Inflammatory macrophage treated with lipopolysaccharide for 4 hours (primary cell): ENCODE measurements at places on chromosomes 3 and 15.

DNA sequence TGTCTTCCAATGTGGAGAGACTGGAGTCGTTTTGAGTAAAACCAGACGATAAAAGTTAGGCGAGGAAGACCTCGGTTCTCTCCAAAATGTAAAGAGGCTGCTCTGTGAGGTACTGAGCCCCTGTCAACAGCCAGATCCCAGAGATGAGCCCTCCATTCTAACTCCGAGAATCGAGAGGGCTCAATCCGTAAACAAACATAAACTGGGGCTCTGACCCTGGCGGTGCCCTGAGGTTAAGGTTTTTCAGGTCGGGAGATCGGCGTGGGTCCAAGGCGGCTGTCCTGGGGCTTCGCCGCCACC, 417 bp downstream of the TBCCD1 start:
- DNase-seq = no peak

DNA sequence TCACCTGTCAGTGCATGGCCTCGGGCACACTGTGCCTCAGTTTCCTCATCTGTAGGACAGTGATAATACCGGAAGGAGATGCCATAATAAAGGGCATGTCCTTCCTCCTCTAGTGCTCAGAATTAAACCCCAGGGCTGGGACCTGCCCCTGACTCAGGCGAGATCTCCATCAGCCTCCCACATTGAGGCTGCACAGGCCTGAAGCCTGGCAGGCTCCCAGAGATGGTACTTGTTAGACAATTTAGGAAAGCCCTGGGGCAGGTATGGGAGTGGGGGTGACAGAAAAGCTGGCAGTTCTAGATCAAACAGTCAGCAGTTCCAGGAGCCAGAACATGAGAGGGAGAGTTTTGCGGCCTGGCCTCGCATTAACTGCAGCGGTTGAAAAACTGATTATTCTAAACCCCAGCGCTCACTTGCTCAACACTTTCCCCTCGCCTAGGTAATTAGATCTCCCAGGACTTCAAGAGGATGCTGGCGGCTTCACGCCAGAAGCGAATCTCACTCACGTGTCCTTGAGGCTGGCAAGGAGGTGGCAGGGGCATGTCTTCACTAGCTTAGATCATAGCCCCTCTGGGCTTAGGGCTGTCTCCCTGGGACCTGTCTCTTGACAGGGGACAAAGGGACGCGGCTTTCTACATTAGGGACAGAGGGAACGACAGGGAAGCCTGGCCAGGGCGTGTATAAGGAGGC, 73.1 kb downstream of the ATP2B2 start:
- no peak for DNase-seq

DNA sequence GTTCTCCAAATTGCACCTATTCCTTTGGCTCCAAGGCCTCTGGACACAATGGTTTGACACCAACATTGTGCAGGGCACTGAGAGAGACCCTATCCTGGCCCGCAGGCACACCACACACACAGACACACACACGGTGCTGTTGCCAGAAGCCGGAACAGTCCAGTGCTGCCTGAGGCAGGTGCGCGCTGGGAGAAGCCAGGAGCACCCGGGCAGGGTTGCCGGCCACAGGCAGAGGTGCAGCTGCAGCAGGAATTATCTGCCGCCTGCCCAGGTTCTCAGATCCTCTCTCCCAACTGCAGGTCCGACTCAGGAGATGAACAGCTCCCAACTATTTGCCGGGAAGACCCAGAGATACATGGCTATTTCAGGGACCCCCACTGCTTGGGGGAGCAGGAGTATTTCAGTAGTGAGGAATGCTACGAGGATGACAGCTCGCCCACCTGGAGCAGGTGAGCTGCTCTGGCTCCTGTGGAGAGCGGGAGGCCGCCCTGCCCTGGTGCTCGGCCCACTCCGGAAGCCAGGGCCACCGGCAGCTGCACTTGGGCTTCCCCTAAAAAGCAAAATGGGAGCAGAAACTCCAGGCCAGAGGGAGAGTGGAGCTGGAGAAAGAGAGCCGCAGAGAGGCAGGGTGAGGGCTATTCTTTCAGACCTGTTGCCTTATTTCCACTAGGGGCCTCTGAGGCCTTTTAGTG, 42.9 kb downstream of the CHDH start:
- no peak for DNase-seq

- no peak for DNase-seq
Observed at GRCh38 chr15:85362436-85363081, 17.8 kb upstream of the AKAP13 start.

DNA sequence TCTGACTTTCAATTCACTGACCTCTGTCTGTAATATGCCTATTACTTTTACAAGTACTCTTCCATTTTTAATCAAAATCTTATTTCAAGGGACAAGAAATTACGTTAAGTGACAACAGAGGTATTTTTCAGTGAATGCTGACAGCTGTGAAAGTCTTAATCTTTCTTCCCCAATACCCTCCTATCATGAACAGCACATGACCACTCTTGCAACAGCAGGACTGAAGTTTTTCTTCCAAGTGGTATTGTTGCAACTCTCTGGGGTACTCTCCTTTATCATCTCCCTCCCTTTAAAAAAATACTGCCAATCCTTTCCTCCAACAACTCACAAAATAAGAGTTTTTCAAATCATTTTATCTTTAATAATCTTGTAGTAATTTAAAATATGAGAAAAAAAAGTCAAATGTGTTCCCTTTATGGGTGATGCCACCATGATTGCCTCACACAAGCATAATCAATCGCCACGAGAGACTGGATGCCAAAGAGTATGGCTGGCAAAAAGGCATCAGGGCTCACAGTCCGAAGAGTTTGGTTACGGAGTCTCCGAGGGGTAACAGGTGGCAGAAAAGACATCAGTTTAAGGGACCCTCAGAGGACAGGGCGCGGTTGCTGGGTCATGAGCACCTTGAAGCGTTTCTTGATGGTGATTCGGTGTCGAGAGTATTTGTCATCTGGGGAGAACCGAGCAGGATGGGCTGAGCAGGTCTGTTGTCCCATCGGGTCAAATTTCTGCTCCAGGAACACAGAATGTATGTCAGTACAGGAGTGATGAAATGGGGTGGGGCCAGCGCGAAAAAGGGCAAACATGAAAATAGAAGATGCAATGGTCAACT, 1.3 kb downstream of the NOP10 start:
- peak; percentile 67 for DNase-seq

GRCh38 chr3:110895054-110895453, 176.6 kb upstream of the NECTIN3 start:
- DNase-seq = no peak

DNA sequence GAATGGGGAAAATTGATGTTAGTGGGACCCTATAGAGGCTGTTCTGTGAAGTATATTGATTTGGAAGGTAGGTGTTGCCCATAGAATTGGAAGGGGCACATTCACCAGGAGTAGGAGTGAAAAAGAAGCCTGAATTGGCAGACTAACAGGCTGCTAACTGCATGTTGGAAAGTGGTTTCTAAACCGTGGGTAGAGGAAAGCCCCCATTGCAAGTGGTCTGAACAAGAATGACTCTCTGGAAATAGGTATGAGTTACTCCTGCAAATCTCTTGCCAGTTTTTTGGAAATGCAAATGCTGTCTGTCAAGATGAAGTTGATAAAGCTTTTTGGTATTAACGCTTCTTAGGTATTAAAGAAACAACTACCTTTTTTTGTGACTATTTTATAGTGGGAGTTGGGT, 3.5 kb downstream of the UBE2E1 start:
- DNase-seq = no peak

DNA sequence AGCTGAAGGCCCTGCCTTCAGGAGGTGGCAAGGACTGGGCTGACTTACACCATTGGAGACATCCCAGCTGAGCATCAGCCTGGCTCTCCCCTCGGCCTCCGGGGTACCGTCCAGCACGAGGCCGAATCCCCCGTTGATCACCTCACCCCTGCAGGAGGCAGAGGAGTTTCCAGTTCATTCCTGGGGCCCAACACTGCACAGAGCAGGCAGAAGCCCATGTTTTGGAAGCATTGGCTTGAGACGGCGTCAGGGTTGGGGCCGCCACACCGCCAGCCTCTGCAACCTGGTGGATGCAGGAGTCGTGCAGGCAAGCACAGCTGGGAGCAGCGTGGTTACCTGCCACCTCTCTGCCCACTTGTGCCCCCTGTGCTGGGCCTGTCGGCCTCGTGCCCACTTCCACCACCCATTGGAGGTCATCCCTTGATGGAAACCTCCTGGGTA, 7.7 kb upstream of the ZXDC start:
- no peak for DNase-seq

DNA sequence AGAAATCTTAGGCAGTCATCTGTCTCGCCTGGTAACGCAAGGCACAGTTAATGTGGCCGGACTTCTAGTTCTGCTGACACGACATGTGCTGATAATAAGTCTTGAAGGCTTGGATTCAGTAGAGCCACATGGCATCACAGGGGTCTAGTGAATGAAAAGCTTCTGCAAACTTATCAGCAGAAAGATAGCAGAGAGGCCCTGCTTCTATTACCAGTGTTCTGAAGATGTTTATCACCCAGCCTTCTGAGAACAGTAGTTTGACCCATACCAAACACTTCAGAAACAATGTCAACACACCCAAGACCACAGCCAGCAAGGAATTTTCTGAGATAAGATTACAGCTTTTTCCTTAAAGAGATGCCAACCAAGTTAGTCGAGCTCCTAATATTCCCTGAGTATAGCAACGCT, 102.7 kb upstream of the UMPS start:
- no peak for DNase-seq

GRCh38 chr15:41499109-41499851, 5.6 kb downstream of the ITPKA start:
- no peak for DNase-seq

DNA sequence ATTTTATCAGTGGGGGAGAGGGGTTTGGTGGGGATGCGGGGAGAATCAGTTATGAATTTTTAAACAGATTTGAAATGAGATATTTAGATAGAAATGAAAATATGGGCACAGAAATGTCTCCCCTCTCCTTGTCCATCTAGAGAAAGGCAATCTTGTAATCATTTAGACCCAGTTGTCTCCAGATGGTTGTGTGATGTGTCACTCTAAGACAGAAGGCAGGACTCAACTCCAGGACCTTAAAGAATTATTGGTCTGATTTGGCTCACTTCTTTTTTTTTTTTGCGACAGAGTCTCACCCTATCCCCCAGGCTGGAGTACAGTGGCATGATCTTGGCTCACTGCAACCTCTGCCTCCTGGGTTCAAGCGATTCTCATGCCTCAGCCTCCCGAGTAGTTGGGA, 77.2 kb downstream of the EOMES start:
- DNase-seq = no peak

- no peak for DNase-seq
Observed at GRCh38 chr3:47503033-47503432, 10.5 kb downstream of the ELP6 start.

DNA sequence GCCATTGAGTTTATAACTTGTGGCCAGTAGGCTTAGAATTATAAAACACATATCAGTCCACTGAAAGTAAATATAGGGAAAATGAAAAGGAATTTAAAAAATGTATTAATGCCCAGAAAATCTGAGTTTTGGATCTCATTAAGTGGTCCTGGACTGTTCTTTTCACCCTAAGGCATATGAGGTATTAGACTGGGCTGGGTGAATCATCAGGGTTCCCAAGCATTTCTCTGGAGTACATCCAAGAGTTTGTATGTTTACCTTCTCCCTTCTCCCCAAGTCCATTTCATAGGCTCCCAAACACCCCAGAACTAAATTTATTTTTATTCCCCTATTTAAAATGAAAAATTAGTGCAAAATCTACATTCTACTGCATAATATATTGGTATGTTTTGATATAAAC, 31.9 kb upstream of the SPTSSB start:
- no peak for DNase-seq

GRCh38 chr3:193662757-193663322, 69.8 kb downstream of the OPA1 start:
- no peak for DNase-seq

GRCh38 chr15:92883163-92883875, 16.8 kb upstream of the CHD2 start:
- DNase-seq = peak; percentile 28

DNA sequence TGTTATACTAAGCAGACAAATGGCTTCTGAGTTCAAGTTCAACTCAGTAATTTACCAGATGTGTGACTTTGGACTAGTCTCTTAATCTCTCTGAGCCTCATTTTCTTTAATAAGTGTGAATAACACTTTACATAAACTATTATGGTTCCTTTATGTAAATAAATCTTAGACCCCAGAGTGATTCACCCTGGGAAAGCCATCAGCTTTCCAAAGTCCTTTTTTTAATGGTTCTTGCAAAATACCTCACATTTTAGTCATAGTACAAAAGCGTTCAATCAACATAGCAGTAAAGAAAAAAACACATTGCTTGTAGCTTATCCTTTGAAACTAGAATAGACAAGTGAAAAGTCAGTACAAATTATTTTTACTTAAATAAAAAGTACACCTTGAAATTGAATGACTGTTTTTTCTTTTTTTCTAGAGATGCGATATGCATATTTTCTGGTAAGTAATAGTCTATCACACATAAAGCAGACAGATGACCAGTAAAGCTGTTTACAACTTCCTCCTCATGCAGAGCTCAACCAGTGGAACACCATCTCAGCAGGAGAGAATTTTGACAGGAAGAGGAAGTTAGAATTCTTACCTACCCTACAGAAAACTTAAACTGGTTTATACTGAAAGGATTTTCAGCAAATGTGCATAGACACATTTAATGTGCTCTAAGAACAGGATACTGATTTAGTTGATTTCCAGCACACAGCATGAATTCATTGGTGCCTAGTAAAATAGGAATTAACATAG, 123.0 kb upstream of the AGBL1 start:
- no peak for DNase-seq

- DNase-seq = peak; percentile 70
Observed at GRCh38 chr3:12227833-12228232, 61.0 kb upstream of the PPARG start.

DNA sequence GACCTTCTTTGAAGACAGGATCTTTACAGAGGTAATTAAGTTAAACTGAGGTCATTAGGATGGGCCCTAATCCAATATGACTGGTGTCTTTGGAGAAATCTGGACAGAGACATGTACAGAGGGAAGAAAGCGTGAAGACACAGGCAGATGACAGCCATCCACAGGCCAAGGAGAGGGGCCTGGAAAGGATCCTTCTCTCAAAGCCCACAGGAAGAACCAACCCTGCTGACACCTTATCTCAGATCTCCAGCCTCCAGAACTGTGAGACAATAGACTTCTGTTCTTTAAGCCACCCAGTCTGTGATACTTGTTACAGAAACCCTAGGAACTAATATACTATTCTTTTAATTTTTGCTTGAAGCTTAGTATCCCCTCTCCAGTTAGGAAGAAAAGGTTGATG, 74.2 kb downstream of the WDR76 start:
- no peak for DNase-seq

DNA sequence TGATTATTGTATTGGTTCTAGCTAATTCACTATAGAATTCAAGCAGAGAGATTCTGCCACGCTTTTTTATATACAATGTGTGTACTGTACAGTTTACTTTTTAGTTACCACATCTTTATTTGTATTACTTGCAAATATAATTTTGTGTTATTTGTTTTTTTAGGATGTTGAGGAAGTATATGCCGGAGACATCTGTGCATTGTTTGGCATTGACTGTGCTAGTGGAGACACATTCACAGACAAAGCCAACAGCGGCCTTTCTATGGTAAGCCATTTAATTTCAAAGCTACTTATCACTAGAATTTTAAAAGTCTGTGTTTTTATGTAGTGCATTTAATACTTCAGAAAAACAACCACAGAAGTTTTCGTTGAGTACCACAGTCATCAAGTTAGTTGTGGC, 11.7 kb downstream of the LXN start:
- DNase-seq = no peak
